Stimulated activated CD8-positive, alpha-beta memory T cell treated with anti-CD3 and anti-CD28 coated beads, Interleukin-7, amount 100 ng/mL, for 4 hours (primary cell): ENCODE measurements at places on chromosomes 3 and 15.

DNA sequence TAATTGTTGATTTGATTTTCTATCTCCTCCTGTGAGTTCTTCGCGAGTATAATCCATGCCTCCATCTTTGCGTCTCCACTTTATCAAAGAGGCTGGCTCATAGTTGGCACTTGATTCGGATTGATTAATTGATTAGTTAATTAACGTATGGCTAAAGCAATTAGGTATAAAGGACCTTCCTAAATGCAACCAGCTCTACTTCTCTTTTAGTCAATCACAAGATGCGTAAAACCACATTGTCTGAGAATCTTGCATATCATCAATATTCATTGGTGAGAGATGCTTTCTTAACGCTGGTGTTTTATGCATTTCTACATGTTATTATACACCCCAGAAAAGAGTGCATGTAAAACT is 56.4 kb upstream of the NR2F2 start:
- DNase-seq: no peak

DNA sequence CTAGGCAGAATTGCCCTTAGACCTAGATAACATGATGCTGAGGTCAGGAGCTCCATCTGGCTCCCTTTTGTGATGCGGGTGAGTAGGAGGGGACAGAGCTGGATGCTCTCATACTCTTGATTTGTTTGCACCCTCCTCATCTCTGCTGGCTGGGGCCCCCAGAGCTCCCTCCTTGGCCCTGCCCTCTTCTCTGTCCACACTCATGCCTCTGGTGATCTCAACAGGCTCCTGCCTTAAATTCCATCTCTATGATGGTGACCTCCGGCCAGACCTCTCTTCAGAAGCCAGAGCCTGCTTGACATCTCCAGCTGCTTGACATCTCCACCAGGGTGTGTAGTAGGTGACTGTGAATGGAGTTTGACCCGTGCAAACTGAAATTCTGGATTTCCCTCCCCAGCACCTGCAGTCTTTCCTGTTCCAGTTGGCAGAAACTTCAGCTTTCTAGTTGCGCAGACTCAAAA is 4.3 kb upstream of the FGD5 start:
- DNase-seq: no peak

DNA sequence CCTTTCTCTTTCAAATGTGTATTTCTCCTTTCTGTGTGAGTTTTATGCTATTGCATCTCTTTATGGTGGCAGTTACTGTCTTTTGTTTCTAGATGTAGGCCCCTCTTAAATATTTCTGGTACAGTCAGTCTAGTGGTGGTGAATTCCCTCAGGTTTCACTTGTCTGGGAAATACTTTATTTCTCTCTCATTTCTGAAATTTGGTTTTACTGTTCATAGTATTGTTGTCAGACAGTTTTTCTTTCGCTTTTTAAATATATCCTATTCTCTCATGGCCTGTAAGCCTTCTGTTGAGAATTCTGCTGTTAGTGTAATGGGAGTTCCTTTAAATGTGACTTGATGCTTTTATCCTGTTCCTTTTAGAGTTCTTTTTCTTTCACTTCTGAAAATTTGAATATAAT is 874.0 kb downstream of the PLOD2 start:
- DNase-seq: no peak

GRCh38 chr3:24472358-24472757 is 22.3 kb downstream of the THRB start:
- no peak for DNase-seq

DNA sequence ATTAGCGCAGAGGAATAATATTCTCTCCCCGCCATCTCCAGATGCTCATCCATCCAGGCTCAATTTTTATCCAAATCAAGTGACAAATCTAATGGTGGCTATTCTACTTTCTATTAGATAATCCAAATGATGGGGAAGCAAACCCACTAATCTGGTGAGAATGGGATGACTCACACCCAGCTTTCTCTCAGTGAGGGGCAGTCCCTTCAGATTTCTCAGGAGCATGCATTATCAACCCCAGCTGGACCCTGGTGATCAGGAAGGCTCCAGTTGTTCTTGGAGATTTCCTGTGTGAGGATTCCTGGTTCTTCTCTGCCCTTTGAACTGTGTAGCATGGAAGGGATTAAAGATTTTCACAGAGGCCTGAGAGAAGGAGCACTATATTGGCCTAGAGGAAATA is 358.0 kb downstream of the WDR72 start:
- no peak for DNase-seq

- no peak for DNase-seq
These were observed 453 bp downstream of the ZDHHC23 start for GRCh38 chr3:113948015-113948917.

DNA sequence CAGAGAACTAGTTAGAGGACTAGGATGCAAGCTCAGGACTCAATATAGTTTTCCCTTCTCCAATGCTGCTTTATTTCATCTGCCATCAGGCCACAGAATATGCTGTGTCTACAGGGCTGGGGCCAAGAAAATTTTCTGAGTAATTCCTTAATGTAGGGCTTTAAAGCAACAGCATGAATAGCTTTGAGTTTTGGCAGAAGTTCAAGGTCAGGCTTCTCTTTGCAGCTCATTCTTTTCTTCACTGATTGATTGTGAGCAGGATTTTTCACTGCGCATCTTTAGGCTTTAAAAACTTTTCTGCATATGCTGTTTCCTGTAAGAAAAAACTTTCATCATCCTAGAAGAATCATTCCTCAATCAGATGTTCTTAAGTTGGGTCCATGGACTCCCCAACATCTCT is 4.6 kb downstream of the TMEM108 start:
- DNase-seq: no peak

- no peak for DNase-seq
These were observed 3.7 kb downstream of the CHRNA3 start for GRCh38 chr15:78617076-78617475.

GRCh38 chr3:178022599-178022998 is 513.6 kb upstream of the KCNMB2 start:
- no peak for DNase-seq

DNA sequence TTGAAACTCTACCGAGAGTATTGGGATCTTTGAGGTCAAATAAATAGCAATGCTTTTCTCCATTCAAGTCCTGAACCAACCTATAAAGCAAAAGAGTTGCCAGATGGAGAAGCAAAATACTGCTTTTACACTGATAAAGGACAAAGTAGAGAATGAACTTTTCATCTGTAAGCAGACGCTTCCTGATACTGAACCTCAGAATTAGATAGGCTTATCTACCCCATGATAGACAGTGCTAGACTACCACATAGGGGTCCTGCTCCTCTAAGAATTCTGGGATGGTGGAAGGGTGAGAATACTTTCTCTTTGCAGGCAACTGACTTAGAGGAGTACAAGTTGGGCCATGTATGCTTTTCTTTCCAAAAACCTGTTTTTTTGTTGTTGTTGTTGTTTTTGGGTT is 9.5 kb downstream of the SAXO2 start:
- DNase-seq: no peak

- no peak for DNase-seq
These were observed 26.0 kb downstream of the SLC6A6 start for GRCh38 chr3:14428087-14429033.

GRCh38 chr15:80418892-80419537 is 14.8 kb downstream of the ARNT2 start:
- no peak for DNase-seq

DNA sequence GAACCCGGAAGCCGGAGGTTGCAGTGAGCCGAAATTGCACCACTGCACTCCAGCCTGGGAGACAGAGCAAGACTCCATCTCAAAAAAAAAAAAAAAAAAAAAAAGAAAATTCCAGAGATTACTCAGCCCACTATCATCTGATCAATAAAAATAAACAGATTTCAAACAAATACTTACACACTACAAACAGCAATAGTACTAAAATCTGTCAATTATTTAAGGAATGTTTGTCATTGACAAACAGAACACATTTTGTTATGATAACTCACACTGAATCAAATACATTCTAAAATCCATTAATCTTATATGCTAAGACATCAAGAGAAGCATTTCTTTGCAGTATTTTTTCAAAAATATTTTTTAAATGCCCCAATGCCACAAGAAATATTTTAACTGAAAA is 7.6 kb downstream of the MYO9A start:
- no peak for DNase-seq

- no peak for DNase-seq
These were observed 496.1 kb downstream of the FOXP1 start for GRCh38 chr3:71087143-71088018.

DNA sequence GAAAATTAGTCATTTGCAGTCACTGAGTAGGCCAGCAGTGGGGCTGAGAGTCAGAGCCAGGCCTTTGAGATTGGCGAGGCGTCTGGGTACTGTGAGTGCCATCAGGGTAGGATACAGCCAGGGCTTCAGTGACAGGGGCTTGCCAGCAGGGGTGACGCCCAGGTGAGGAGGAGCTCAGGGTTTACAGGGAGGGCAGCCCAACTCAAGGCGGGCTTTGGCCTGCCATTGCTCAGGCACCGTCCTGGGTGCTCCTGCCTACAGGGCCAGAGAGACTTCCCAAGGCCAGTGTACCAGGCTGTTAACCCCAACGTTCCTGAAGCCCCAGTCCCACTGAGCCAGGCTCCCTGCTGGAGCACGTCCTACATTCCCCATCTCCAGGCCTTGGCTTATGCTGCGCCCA is 152.0 kb downstream of the FBLN2 start:
- DNase-seq: no peak

DNA sequence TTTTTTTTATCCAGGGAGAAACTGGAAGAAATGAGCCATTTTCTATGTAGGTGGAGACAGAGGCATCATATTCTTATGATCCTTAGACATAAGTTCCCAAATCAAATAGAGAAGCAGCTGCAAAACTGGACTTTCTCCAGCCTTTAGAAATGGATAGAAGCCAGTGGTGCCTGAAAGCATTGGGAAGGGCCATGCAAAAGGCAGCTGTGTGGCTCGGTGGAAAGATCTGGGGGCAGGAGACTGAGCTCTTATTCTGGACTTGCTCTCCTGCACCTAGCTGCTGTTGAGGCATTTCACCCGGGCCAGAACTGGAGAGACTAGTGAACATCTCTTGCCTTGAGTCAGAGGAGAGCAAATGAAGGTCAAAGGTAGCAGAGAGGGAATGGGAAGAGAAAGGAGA is 73.1 kb downstream of the TFG start:
- no peak for DNase-seq

GRCh38 chr15:79896131-79896633 is 632 bp downstream of the MTHFS start:
- no peak for DNase-seq

- DNase-seq: no peak
These were observed 16.2 kb upstream of the DUT start for GRCh38 chr15:48315041-48315440.

GRCh38 chr3:59658274-59658673 is 608.4 kb upstream of the CFAP20DC start:
- no peak for DNase-seq

GRCh38 chr3:72303926-72304325 is 519.0 kb upstream of the PROK2 start:
- no peak for DNase-seq

DNA sequence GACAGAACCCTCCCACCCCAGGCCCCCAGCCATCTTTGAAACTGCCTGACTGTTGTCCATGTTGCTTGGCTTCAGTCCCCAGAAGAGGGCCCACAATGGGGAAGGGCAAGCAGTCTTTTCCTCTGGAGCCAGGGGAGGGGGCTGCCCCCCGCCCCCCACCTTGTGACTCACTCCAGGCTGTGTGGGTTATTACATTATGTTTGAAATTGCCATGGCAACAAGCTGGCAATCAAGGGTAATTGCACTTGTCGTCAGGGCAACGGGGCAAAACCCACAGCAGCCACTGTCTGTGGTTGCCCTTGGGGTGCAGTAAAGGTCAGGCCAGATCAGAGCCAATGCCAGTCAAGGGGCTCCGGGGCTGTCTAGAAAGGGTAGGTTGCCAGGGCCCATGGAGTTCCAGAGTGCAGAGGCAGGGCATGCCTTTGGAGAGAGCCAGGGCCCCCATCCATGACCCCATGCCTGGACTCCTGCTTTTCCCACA is 3.1 kb upstream of the CAMKV start:
- no peak for DNase-seq

GRCh38 chr15:78978601-78979179 is 33.8 kb upstream of the CTSH start:
- DNase-seq: no peak

GRCh38 chr3:153600896-153601295 is 438.9 kb downstream of the RAP2B start:
- no peak for DNase-seq
